ENCODE measurements at places on chromosomes 7 and 10.

- DNase-seq, result peak; percentile 19
Measured at GRCh38 chr10:122495406-122496340, 34.3 kb downstream of the HTRA1 start.

DNA sequence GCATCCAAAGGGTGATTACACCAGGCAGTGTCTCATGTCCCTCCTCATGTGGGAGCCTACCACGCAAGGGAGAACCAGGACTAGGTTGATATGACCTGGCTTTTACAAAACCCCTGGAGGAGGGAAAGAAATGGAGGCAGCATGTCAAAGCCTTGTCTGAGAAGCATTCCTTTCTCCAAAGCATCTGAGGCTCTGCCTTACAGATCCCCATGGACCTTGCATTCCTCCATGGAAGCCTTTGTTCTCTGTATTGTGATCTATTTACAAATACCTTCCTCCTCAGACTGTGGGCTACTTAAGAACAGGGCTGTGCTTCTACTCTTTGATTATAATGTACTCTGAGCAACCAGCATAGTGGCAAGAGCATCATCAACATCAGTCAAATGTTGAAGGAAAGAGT, 197.0 kb downstream of the PLXNA4 start:
- DNase-seq, result no peak

DNA sequence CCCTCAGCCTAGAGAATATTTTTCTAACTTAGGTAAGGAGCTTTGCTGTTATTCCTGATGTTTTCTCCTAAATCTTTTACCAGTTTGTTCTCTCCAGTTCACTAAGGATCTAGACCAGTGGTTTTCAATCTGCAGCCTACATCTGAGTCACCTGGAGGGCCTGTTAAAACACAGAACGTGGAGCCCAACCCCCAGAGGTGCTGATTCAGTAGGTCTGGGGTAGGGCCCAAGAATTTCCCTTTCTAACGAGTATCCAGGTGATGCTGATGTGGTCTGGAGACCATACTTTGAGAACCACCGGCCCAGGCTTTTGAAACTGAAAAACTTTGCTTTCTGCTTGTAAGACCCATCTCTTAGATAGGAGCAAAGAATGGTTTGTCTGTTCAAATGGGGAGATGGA, 51.2 kb upstream of the KMT2E start:
- no peak for DNase-seq

DNA sequence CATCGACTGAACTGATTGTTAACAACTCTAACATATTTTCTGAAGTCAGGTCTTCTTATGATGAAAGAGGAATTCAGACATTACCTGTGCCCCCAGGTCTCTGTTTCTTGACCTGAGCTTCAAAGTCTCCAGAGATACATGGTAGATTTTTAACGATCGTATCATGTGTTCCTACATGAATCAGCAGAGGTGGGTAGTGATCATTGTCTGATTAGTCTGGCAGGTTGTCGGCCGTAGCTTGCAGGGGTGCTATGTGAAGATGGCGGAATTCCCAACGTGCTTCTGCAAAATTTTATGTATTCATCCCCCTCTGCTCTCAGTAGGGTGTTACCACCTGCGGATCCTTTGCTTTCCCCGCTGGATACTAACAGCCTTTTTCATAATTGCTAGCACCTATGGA, 581.9 kb downstream of the GATA3 start:
- no peak for DNase-seq
